ENCODE measurements at places on chromosomes 11 and 22. TPM values are rescaled to one million over a fixed set of nuclear protein-coding genes. Genes with fewer than 3 reads are reported as not detected.

GRCh38 chr11:103434073-103434411 is 324.8 kb downstream of the DYNC2H1 start:
- DNase-seq: no peak

GRCh38 chr22:29780748-29781676 is 13.8 kb downstream of the UQCR10 start:
- peak; percentile 79 for DNase-seq

- no peak for DNase-seq
These were observed 79.1 kb upstream of the ALX4 start for GRCh38 chr11:44388828-44389657.

- no peak for DNase-seq
These were observed 6.0 kb upstream of the FXYD6 start for GRCh38 chr11:117882311-117882905.

Gene SRPRA
- 162 TPM for total RNA-seq
